ENCODE measurements at places on chromosomes 2 and 18. TPM values are rescaled to one million over a fixed set of nuclear protein-coding genes. Genes with fewer than 3 reads are reported as not detected.
A peak's percentile ranks its signal among the peaks of the same experiment; 100 is the strongest.

DNA sequence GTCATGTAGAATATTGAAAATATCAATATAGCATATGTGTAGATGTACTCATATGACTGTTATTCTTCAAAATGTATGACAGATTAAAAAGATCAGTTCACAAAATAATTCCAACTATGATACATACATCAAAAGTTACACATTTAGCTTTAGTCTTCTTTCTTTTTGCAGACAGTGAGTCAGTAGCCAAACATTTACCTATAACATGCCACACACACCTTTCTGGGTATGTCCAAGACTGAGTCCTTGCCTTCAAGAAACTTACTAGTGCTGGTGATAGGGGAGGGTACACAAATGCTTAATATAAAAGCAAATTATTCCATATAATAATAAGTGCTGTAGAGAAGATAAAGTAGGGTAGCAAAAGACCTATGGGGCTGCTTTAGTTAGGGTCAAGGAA, 152.9 kb upstream of the WDSUB1 start:
- DNase-seq, result no peak
- H3K27ac ChIP-seq, result no peak overlapping the region
- H3K4me3 ChIP-seq, result peak overlapping the region; percentile 21
- no peaks in the 10 kb centered on the region for H3K36me3 ChIP-seq
- peaks cover 17% of the 10 kb centered on the region for H3K4me1 ChIP-seq

DNA sequence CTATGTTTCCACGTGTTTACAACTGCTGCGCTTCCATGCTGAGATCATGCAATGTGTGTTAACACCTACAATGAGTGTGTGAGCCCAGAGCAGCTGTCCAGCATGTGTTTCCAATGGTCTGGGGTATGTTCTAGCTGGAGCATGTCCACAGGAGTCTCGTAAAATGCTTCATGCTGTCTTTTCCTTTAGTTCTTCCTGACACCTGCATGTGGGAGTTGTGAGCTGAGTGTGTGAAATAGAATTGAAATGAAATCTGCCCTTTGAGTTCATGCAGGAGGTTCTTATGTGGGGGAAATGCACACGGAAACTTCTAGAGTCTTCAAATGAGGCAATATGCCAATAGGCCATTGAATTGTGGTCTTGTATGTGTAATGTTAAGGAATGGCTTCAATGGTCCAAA, 205.1 kb downstream of the RND3 start:
- no peak for DNase-seq
- H3K36me3 ChIP-seq, result peaks cover 5% of the 10 kb centered on the region
- H3K27ac ChIP-seq, result no peak overlapping the region

GRCh38 chr18:35441857-35442595, 55.7 kb downstream of the INO80C start:
- no peaks in the 10 kb centered on the region for H3K27me3 ChIP-seq
- no peak overlapping the region for H3K27ac ChIP-seq
- peaks cover 4% of the 10 kb centered on the region for H3K36me3 ChIP-seq
- no peak overlapping the region for H3K4me3 ChIP-seq
- DNase-seq, result no peak

DNA sequence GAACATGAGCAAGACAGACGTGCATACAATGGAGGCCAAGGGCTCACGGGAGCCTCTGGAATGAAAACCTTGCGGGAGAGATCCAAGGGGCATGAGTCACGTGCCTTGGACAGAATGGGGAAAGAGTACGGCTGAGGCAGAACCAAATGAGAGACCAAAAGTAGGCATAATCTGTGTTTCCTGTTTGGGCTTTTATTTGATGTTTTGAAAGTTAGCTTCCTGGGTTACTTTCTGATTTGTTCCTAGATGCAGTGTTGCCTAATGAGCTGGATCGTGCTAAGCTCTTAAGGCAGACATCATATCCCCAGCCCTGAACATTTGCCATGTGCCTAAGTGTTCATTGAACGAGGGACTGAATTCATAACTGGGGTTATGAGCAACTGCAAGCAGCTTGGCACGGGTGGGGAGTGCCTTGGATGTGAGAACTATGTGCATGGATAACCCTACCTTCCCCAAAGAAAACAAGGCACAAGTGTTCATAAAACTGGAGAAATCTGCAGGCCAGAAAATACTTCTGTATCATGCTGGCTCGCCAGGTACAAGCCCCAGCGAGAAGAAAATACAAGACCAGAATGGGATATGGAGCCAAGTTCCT, 60.3 kb upstream of the RPL31 start:
- no peaks in the 10 kb centered on the region for H3K27me3 ChIP-seq
- H3K27ac ChIP-seq, result no peak overlapping the region
- DNase-seq, result no peak

DNA sequence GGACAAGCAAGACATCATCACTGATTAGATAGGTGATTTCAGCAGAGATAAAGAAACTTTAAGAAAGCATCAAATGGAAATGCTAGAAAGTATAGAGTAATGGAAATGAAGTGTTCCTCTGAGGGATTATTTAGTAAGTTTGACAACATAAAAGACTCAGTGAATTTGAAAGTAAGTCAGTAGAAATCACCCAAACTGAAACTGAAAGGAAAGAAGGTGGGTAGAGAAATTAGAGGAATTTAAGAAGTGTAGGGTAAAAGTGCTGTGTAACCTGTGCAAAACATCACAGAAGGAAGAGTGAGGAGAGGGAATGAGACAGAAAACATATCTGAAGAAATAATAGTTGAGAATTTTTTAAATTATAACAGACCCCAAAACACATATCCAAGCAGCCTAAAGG, 343.1 kb downstream of the CBLN2 start:
- H3K4me1 ChIP-seq, result peaks cover 8% of the 10 kb centered on the region
- H3K4me3 ChIP-seq, result no peak overlapping the region
- no peaks in the 10 kb centered on the region for H3K36me3 ChIP-seq
- no peak for DNase-seq
- peak overlapping the region; percentile 2 for H3K27ac ChIP-seq

Gene TEX44
- total RNA-seq, result not detected

GRCh38 chr2:27085673-27086089, 891 bp upstream of the KHK start:
- no peak overlapping the region for H3K27ac ChIP-seq
- DNase-seq, result peak; percentile 61
- H3K4me3 ChIP-seq, result peak overlapping the region; percentile 82

- peak; percentile 74 for DNase-seq
- H3K4me3 ChIP-seq, result peak within 1 kb of the TSS; percentile 43
- H3K27ac ChIP-seq, result no peak within 1 kb of the TSS
- H3K36me3 ChIP-seq, result no peaks in the 10 kb centered on the region
- peaks cover 80% of the 10 kb centered on the region for H3K27me3 ChIP-seq
These were observed at the start of gene EDAR for GRCh38 chr2:108988796-108989713. Gene EDAR, minus strand, starts transcription at chr2:108989220. Its CDS starts 58,206 bp downstream, at chr2:108931014.

GRCh38 chr2:15673919-15674636, 82.4 kb downstream of the DDX1 start:
- peak overlapping the region; percentile 77 for H3K27ac ChIP-seq
- peak; percentile 32 for DNase-seq

Gene LIMS3
- not detected for total RNA-seq

DNA sequence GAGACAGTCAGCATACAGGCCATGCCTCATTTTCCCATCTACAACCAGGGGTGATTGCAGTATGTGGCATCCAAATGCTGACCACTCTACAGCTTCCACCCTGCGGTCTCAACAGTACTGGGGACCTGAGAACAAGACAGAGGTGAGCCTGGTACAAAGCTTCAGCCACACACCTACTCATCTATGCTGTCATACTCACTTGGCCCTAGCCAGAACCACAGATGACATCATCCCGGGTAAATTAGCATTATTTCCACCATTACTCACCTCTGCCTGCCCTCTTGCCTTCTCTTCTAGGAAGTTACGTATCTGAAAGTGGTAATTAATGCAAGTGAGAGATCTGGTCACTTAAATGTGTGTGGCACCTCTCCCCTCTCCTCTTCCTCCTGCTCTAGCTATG, 208.2 kb upstream of the ARL4C start:
- no peaks in the 10 kb centered on the region for H3K4me1 ChIP-seq
- no peaks in the 10 kb centered on the region for H3K36me3 ChIP-seq
- no peak for DNase-seq
- H3K27ac ChIP-seq, result no peak overlapping the region
- H3K4me3 ChIP-seq, result no peak overlapping the region

Gene DCC
- not detected for total RNA-seq

DNA sequence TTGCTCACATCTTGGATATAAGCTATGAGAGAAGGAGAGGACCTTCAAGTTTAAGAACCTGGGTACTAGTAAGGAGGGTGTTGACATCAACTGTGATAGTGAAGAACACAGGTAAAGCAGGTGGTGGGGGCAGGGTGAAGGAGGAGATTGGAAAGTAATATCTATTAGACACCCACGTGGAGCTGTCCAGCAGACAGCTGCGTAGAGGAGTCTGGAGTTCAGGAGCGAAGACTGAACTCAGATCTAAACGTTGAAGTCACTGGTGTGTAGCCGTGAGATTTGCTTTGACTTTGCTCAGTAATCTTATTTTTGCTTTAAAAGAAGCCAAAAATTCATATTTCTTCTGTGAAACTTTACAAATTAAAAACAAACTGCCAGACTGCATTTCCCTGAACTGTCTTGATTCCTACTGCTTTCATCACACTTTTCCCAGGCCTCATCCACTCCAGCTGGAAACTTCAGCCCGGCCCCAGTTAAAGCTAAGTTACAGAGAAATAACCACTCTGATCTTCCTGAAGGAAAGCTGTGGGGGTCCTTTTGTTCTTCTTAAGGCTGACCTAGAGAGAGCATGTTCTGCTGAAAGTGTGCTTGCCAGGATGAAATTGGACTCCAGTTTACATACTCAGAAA, 533.3 kb downstream of the CNTNAP5 start:
- DNase-seq, result no peak
- H3K4me3 ChIP-seq, result no peak overlapping the region
- no peak overlapping the region for H3K27ac ChIP-seq
- H3K4me1 ChIP-seq, result no peaks in the 10 kb centered on the region

DNA sequence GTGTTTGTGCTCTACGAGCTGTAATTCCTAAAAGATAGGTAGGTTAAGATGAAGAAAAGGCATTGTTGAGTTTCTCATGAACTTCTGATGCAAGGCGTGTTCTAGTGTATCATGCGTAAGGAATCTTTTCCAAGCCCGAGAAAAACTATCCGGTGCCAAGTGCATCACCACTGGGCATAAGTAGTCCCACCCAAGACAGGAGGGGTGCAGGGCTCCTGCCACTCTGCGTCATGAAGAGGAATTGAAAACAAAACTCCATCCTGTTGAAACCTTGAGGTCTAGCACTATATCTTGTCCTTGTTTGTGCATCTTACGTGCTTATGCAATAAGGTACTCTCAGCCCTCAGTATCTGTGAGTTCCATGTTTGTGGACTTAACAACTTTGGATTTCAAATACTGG, 45.7 kb downstream of the RAB31 start:
- H3K36me3 ChIP-seq, result no peaks in the 10 kb centered on the region
- H3K4me1 ChIP-seq, result no peaks in the 10 kb centered on the region
- H3K27me3 ChIP-seq, result peaks cover 20% of the 10 kb centered on the region

DNA sequence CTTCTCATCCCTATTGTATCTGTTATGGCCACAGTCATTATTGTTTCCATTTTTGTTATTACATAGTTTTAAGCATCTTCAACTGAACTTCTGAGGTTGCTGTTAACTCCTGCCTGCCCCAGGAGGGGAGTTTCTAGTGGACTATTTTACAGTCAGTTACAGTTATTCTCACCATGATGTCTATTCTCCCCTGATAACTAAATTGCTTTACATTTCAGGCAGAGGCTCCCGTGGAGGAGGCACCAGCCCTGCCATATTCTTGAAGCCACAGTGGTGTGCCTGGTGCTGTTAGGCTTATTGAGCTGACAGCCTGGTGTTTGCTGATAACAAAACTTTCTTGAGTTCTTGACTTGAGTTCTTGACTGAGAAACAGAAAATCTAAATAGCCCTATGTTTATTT, 256.4 kb downstream of the TFCP2L1 start:
- H3K27ac ChIP-seq, result no peak overlapping the region
- no peak overlapping the region for H3K4me3 ChIP-seq
- H3K4me1 ChIP-seq, result no peaks in the 10 kb centered on the region
- no peaks in the 10 kb centered on the region for H3K36me3 ChIP-seq
- H3K27me3 ChIP-seq, result peaks cover 68% of the 10 kb centered on the region
- DNase-seq, result no peak

Gene MTCL1
- total RNA-seq, result 297 TPM

Gene MYCN
- total RNA-seq, result 5.5 TPM

DNA sequence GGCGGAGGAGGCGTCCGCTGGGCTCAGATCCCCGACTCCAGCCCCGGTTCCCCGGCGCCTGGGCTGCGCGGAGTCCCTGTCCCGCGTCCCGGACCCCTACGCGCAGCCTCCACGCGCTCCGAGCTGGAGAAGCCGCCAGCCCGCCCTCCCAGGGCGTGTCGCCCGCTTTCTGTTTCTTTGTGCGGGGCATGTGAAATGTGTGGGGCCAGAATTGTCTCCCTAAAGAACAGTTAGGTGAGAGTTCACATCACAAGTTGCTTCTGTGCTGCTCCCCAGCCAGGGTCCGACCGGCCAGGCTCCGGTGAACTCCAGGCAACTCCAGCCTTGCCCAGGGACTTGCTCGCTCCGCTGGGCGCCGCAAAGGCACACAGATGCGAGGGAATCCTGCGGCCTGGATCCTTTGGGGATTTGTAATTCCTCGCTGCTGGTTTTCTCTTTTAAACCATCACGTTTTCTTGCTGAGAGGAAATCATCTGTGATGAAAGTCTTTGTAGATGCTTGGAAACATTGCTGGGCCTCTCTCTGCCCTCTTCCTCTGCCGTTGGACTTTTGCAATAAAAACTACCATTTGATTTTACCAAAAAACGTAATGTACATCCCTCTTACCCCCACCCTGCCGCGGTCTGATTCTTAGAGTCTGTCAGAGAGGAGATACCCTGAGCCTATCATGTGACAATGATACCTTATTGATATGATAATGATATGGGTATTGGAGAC, 631 bp downstream of the GYPC start:
- no peak overlapping the region for H3K27ac ChIP-seq
- H3K27me3 ChIP-seq, result no peaks in the 10 kb centered on the region
- H3K4me1 ChIP-seq, result no peaks in the 10 kb centered on the region
- H3K36me3 ChIP-seq, result no peaks in the 10 kb centered on the region
- DNase-seq, result no peak

DNA sequence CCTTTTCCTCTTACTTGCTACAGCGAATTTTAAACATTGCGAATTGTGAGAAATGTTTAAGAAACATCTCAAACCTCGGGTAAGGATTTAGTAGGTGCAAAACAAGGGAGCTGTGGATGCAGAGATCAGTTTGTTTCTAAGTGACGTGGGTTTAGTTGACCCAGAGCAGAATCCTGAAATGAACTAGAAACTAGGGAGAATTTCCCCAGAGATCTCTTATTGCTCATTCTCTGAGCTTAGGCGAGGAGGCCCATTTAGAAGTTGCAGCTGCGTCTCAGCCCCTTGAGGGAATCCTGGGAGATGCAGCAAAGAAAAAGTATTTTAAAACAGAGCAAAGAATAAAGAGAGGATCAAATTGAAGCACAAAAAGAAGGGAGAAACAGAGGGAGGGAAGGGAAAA, 29.3 kb downstream of the FAM124B start:
- H3K27ac ChIP-seq, result no peak overlapping the region
- no peak for DNase-seq
- H3K36me3 ChIP-seq, result no peaks in the 10 kb centered on the region

All from Calu3 (cell line).